ENCODE measurements at places on chromosomes 3 and 15. TPM values are rescaled to one million over a fixed set of nuclear protein-coding genes. Genes with fewer than 3 reads are reported as not detected.

Gene COL6A5
- total RNA-seq: not detected

DNA sequence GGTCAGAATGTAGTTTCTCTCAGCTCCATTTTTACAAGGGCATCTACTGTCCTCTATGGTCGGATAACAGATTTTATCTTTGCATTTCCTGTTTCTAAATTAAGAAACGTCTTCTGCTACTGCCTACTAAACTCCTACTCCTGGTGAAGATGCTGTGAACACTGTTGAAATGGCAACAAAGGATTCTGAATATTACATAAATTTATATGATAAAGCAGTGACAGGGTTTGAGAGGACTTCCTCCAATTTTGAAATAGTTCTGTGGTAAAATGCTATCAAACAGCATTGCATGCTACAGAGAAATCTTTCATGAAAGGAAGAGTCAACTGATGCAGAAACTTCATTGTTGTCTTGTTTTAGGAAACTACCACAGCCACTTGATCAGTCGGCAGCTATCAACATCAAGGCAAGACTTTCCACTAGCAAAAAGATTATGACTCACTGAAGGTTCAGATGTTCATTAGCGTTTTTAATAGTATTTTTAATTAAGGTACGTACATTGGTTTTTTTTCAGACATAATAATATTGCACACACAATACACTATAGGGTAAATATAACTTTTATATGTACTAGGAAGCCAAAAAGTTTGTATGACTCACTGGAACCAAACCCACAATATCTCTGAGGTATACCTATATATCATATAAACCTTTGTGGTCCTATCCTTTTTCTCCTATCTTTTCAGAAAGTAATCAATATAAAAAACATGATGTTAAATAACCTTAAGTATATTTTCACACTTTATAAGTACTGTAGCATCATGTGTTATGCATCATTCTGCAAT, 156.1 kb downstream of the STAG1 start:
- no peak overlapping the region for H3K4me3 ChIP-seq
- no peak for DNase-seq

DNA sequence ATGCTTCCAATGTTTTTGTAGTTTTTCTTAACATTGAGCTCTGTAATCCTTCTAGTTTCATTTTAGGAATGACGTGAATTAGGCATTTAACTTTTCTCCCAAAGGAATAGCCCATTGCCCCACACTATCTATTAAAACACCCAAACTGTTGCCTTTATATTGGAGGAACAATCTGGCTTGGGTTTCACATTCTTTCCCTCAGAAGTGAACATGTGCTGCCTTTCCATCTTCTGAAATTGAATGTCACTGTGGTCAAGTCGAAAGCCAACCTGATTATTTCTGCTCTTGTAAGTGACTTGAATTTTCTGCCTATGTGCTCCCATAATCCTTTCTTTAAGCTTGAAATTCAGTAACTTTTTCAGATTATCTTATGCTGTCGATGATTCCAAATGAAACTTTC, 214.5 kb downstream of the SLC9A9 start:
- DNase-seq: no peak
- no peak overlapping the region for H3K27ac ChIP-seq
- H3K4me3 ChIP-seq: no peak overlapping the region
- no peaks in the 10 kb centered on the region for H3K4me1 ChIP-seq

- no peak overlapping the region for H3K4me3 ChIP-seq
- peak; percentile 95 for DNase-seq
- H3K27ac ChIP-seq: no peak overlapping the region
- H3K27me3 ChIP-seq: no peaks in the 10 kb centered on the region
These were observed 10.0 kb upstream of the MBNL1 start for GRCh38 chr3:152258448-152259393.

DNA sequence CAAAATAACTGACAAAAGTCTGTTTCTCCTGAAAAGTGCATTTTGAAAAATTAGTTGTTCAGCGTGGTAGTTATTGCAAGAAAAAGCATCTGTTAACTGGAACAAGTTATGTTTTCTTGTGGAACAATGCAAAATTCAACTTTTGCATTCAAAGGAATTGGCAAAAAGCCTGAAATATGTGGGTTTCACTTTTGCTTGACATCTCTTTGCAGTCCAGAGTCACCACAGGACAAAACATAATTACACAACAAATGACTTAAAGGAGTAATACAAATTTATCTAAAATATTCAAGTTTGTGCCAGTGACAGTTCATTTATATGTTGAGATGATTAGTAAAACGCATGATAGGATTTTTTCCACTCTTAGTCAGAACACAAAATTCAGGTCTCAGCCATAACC, 96.3 kb upstream of the P2RY1 start:
- H3K4me3 ChIP-seq: no peak overlapping the region
- H3K27ac ChIP-seq: no peak overlapping the region
- no peaks in the 10 kb centered on the region for H3K4me1 ChIP-seq
- H3K27me3 ChIP-seq: no peaks in the 10 kb centered on the region

Gene LMAN1L
- not detected for total RNA-seq

Gene NANOGP8
- total RNA-seq: not detected

Gene GASK1A
- total RNA-seq: 0.18 TPM

Gene PLAAT1
- 0.54 TPM for total RNA-seq

GRCh38 chr3:59341459-59341858, 291.6 kb upstream of the CFAP20DC start:
- no peaks in the 10 kb centered on the region for H3K36me3 ChIP-seq
- no peak for DNase-seq
- H3K27me3 ChIP-seq: peaks cover 4% of the 10 kb centered on the region
- H3K4me1 ChIP-seq: no peaks in the 10 kb centered on the region
- H3K4me3 ChIP-seq: no peak overlapping the region

DNA sequence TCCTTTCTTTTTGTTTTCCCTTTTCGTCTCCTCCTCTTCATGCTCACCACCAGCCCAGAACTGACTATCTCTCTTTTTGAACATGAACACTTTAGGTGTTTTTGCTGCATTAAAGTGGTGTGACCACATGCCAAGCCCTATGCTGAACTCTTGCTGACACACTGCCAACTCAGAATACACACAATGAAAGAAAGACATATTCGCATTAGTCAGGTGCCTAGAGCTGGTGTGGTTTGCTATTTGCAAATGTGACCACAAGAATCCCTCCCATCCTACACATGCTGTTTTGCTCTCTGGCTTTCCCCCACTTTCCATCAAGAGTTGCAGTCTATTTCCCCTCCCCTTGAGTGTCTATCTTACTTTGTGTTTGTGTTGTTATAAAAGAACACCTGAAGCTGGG, 967.8 kb upstream of the CFAP20DC start:
- H3K36me3 ChIP-seq: no peaks in the 10 kb centered on the region
- no peak for DNase-seq
- H3K27me3 ChIP-seq: no peaks in the 10 kb centered on the region
- H3K4me3 ChIP-seq: no peak overlapping the region
- H3K4me1 ChIP-seq: no peaks in the 10 kb centered on the region
- H3K27ac ChIP-seq: no peak overlapping the region

Gene FRMD4B
- total RNA-seq: 0.28 TPM

GRCh38 chr3:72722930-72723726, 125.1 kb downstream of the SHQ1 start:
- peaks cover 10% of the 10 kb centered on the region for H3K27me3 ChIP-seq
- H3K36me3 ChIP-seq: no peaks in the 10 kb centered on the region
- peaks cover 3% of the 10 kb centered on the region for H3K4me1 ChIP-seq
- DNase-seq: peak; percentile 73
- H3K4me3 ChIP-seq: no peak overlapping the region

- no peaks in the 10 kb centered on the region for H3K36me3 ChIP-seq
- no peak overlapping the region for H3K4me3 ChIP-seq
- DNase-seq: peak; percentile 47
- H3K27me3 ChIP-seq: no peaks in the 10 kb centered on the region
- H3K4me1 ChIP-seq: no peaks in the 10 kb centered on the region
These were observed 148.0 kb upstream of the OSTN start for GRCh38 chr3:191051037-191051436.

Gene AMIGO3
- not detected for total RNA-seq

GRCh38 chr15:78438619-78439285, 736 bp downstream of the IREB2 start:
- DNase-seq: no peak
- no peaks in the 10 kb centered on the region for H3K4me1 ChIP-seq
- peak overlapping the region; percentile 89 for H3K27ac ChIP-seq
- peaks cover 13% of the 10 kb centered on the region for H3K36me3 ChIP-seq

- no peaks in the 10 kb centered on the region for H3K27me3 ChIP-seq
- no peak overlapping the region for H3K27ac ChIP-seq
- no peak for DNase-seq
- no peaks in the 10 kb centered on the region for H3K36me3 ChIP-seq
- H3K4me3 ChIP-seq: no peak overlapping the region
These were observed 81.1 kb downstream of the CCNL1 start for GRCh38 chr3:157078811-157079185.

Gene FXR1
- total RNA-seq: 242 TPM

DNA sequence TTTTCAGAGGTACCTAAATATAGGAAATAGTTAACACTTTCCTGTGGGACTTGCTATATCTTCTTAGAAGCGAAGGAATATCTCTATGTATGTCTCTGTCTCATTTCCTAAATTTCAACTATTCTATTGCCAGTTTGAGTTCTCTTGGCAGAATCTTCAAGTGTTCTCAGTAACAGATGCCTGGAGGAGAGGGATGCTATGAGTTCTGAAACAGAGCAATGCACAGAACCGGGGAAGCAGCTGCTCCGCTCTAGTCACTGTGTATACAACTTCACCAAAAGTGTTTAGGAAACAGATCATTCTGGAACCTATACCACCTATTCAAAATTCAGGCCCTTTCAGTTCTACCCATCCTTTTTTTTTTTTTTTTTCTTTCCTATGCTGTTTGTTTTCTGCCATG, 144.6 kb downstream of the RORA start:
- H3K4me3 ChIP-seq: no peak overlapping the region
- H3K36me3 ChIP-seq: no peaks in the 10 kb centered on the region
- no peak for DNase-seq
- H3K4me1 ChIP-seq: peaks cover 2% of the 10 kb centered on the region
- H3K27me3 ChIP-seq: peaks cover 4% of the 10 kb centered on the region

Gene CCNDBP1
- 40.3 TPM for total RNA-seq

DNA sequence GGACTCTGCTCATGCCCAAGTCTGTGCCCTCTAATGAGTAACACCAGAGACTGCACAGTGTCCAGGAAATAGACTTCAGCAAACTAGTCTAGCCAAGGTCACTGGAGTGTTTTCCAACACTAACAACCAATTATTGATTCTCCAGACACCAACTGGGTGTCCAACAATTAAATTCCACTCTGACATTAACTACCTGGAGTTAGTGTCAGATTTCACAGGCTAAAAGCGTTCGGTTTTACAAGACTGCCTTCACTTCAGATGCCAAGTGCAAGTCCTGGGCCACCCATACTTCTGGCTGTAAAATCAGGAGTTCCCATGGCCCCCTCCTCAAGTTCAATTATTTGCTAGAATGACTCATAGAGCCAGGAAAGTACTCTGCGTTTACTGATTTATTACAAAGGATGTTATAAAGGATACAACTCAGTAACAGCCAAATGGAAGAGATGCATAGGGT, 20.8 kb upstream of the CFAP161 start:
- peak overlapping the region; percentile 61 for H3K27ac ChIP-seq
- H3K4me1 ChIP-seq: peaks cover 14% of the 10 kb centered on the region
- no peaks in the 10 kb centered on the region for H3K36me3 ChIP-seq
- H3K27me3 ChIP-seq: no peaks in the 10 kb centered on the region
- H3K4me3 ChIP-seq: no peak overlapping the region

Gene ASTE1
- 7.5 TPM for total RNA-seq
